K562 (cell line): ENCODE measurements at places on chromosomes 2 and 18.
A peak's percentile ranks its signal among the peaks of the same experiment; 100 is the strongest.

DNA sequence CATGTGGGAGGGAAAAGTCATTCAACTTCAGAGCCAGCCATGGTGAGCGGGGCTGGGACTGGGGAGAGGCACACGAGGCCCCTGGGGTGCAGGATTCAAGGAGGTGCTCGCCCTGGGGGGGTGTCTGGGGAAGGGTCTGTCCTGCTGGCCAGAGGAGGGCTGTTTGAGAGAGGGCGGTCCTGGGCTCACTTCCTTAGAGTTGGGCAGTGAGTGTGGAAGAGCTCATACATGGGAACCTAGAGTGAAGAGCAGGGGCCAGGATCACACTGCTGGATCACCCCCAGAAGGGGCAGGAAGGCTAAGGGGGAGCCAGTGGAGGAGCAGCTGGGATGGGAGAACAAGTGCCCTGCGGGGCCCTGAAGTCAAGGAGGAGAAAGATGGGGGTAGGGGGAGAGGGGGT lies 6.5 kb downstream of the SH3BP4 start:
- DNase-seq = no peak

DNA sequence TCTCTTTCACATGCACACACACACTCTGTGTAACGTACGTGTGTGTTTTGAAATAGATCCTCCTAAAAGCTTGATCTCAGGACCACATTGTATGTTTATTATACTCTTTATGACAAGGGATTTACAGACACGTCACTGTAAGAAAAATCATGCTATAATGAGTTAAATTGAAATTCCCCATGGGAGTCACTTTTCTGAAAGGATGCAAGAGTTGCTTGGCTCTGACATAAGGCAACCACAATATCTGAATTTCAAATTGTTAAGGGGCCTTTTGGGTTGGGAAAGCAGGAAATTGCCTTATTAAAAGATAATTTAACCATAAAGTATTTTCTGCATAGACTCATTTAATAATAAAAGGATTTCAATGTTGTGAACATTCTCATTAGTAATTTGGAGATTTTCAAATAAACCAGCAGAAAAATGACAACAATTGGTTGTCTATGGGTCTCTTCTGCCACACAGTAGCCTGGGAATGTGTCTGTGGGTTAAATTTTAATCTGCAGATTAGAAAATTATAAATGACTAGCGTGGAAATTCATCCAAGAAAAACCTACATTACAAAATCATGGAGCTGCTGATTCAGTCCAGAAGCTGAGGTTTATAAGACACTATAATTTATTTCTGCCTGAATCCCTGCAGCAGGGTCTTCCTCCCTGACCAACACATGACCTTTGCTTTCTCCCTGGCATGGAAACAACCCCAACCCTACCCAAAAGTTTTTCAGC lies 75.9 kb upstream of the PID1 start:
- no peak for DNase-seq

DNA sequence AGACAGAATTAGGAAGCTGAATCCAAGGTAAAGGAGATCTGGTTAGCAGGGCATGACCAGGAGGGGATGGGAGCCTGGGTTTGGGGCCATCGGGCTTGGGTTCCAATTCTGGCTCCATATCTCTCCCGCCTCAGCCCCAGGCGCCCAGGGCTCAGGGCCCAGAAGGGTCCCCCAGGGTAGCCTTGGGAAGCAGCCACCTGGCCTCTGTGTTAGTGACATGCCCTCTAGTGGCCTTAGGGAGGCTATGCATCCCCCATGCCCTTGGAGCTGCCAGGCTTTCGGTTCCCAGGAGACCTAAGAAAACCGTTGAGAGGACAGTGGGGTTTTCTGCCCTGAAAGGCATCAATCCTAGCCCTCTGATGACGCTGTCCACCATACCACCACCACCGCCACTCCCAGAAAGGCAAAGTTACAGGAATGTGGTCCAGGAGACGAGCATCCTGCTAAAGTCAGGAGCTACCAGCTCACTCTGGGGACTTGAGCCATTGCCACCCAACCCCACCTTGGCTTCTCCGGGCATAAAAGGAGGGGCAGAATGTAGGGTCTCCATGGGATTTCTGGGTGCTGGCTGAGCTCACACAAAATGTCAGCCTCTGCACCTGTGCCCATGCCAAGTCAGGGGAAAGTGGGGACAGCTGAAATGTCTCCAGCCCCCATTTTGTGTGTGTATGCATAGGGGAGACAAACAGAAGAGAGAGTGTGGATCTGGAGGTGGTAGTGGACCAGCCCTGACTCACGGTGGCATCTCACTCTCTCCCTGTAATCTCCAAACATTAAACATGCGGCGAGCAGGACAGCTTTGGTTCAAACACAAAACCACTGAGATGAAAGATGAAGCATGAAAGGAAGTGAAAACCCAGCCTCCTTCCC lies 56.5 kb downstream of the EMX1 start:
- peak; percentile 79 for DNase-seq

DNA sequence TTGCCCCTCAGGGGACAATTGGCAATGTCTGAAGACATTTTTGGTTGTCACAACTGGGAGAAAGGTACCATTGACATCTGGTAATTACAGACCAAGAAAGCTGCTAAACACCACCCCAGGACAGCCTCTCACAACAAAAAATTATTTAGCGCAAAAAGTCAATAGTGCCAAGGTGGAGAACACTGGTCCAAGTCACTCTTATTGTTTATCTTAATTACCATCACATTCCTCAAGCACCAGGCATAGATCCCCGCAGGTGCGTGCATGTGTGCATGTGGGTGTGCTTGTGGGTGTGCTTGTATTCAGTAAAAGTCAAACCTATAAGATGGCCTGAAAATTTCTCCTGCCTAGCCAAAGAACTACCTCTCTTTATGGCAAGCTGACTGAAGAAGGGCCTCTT lies 74.9 kb upstream of the WDR75 start:
- DNase-seq = no peak

GRCh38 chr2:62653582-62654422 lies 51.7 kb upstream of the EHBP1 start:
- DNase-seq = no peak

GRCh38 chr2:189327879-189328847 lies 113.1 kb upstream of the WDR75 start:
- DNase-seq = no peak

GRCh38 chr18:63236921-63237846 lies 82.4 kb downstream of the BCL2 start:
- no peak for DNase-seq

DNA sequence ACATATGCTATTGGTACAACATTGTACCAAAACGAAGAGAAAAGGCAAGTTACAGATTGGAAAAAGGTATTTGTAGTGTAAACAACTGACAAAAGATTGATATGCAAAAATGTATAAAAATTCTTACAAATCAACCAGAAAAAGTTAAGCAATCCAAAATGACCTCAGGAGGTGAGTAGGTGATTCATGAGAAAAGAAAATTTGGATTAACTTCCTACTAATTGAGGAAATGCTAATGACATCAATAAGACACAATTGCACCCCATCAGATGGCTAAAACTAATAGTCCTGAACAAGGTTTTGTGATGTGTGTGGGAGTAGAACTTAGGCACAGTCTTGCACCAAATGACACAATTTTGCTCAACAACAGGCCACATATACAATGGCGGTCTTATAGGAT lies 129.3 kb downstream of the COPS8 start:
- no peak for DNase-seq

DNA sequence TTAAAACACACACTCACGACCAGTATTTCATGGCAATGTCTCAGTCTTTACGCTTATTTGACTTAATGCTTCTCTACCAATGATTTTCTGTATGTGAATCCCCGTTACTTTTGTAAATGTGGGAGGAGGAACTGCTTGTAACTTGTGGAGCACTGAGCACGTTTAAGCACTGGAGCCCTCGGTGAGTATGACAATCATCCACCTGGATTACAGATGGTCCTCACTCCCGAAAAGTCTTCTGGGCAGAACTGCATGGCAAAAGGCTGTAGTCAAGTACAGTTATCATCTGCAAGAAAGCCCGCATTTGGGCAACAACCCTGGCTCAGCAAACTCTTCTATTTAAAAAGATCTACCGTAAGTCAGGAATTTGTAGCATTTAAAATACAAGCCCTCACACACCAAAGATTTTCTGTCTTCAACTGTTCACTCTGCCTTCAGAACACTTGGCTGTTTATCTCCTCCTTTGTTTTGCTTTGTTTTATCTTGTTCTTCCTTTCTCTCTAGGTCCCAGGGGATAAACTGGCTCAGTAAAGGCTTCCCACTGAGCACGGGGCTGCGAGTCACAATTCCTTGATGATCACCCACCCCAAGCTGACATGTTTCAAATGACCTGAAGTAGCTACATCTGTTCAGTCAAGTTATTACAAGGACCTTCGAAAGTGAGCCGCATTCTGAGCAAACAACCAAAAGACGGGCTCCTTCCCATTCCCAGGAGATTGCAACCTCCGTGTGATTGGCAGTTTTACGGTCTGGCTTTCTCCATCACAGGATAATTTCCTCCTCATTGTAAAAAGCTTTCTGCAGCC lies 102.2 kb downstream of the DLGAP1 start:
- DNase-seq = no peak
